Effector memory CD4-positive, alpha-beta T cell (primary cell): ENCODE measurements at places on chromosomes 2 and 18.

GRCh38 chr2:235592430-235592829 lies 98.6 kb downstream of the AGAP1 start:
- DNase-seq = no peak
- H3K27me3 ChIP-seq = no peaks in the 10 kb centered on the region
- no peak overlapping the region for H3K27ac ChIP-seq
- no peak overlapping the region for H3K4me3 ChIP-seq
- H3K4me1 ChIP-seq = no peaks in the 10 kb centered on the region

DNA sequence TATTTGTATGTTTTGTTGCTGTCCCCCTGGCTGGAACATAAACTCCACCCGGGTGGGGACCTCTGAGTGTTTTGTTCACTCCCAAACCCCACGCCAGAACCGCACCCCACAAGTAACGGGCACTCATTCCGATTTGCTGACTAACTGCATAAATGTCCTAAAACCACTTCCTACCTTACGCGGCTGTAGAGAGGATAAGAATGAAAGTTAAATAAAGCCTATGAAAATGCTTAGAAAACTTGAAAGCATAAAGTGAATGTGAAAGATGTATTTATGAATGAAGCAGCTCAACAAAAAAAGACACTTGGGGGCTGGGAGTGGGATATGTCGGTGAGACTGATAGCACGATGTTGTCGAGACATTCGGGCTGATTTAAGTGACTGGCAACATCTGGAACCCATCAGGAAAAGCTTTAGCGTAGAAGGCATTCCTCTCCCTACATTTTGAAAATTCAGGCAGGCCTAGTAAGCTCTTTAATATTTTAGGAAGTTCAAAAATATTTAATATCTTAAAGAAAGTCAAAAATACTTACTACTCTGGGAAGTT lies 206.7 kb downstream of the SH3RF3 start:
- H3K4me1 ChIP-seq = peaks cover 2% of the 10 kb centered on the region
- DNase-seq = no peak
- no peaks in the 10 kb centered on the region for H3K36me3 ChIP-seq
- no peak overlapping the region for H3K27ac ChIP-seq

DNA sequence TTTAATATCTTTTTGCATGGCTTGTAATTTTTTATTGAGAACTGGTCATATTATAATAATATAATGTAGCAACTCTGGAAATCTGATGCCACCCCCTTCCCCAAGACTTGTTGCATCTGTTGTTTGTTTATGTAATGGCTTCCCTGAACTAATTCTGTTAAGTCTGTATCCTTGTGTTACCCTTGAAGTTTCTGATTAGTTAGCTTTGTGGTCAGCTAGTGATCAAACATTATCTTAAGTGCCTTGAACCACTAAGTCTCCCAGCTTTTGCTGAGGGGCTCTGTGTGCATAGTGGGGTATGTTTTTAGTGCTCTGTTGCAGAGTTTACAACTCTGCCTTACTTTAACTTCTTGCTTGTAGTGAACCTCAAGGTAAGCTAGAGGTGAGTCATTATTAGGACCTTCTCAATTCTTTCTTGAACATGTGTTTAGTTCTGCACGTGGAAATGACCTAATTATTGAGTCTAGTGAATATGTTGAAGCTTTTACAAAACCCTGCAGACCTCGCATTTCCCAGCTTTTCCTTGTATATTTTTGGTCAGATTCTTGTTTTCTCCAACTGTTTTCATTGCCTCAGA lies 24.8 kb downstream of the SMCHD1 start:
- H3K27ac ChIP-seq = no peak overlapping the region
- no peak overlapping the region for H3K4me3 ChIP-seq
- no peaks in the 10 kb centered on the region for H3K27me3 ChIP-seq
- no peaks in the 10 kb centered on the region for H3K4me1 ChIP-seq
- H3K36me3 ChIP-seq = peaks cover 29% of the 10 kb centered on the region

DNA sequence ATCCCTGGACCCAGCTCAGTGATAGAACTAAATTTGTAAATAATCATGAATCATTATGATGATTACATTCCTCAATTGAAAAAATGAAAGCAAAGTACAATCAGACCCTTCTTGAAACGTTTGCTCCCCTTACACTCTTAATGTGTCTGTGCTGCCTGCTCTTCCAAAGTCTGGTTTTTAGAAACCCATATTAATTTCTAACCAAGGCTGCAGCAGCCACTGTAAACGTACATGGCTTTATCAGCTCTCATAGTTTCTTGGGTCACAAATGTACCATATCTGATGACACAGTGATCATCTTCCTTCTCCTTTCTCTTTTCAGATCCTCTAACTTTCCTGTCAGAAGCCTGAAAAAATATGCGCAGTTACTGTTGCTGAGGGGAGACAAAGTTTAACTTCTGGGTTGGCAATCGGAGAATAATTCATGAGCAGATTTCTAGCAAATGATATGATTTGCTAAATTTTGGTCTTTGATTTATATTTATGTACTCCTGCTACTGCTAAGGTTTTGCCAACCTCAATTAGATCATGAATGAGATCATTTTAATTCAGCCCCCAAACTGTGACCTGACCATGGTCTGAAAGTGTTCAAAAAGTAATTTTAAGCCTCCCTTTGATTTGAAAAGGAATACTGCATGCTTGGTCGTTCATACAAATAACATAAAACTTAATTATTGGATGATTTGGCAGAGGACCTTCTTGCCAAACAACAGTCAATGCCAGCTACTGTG lies 12.3 kb downstream of the ZEB2 start:
- no peak overlapping the region for H3K4me3 ChIP-seq
- no peaks in the 10 kb centered on the region for H3K36me3 ChIP-seq
- no peaks in the 10 kb centered on the region for H3K4me1 ChIP-seq
- H3K27me3 ChIP-seq = no peaks in the 10 kb centered on the region
- no peak overlapping the region for H3K27ac ChIP-seq

DNA sequence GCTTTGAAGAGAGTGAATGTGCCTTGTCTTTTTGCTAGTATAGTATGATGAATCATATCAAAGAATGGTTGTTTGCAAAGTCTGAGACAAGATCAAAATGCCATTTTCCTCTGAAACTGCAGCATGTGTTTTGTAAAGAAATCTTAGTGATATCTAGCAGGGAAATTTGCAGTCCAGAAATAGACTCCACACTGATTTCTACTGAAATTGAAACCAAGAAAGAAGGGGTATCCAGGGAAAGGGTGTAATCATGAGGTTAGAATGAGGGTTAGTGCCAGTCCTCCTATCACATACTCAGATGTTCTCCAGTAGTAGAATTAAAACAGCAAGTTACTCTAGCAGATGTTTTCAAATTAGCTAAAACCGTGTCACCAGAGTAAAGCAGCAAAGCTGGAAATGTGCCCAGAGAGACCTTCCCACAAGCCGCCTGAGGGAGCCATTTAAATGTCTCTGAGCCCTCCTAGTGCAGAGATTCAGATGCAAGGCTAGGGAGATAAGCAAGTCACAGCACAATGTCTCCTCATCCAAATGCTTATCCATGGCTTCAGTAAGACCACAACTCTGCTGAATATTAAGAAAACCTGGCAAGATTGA lies 4.9 kb downstream of the DLGAP1 start:
- no peak for DNase-seq
- no peak overlapping the region for H3K27ac ChIP-seq
- no peaks in the 10 kb centered on the region for H3K4me1 ChIP-seq
- H3K36me3 ChIP-seq = no peaks in the 10 kb centered on the region

GRCh38 chr2:96759548-96759947 lies 1.2 kb upstream of the CNNM4 start:
- no peak overlapping the region for H3K4me3 ChIP-seq
- DNase-seq = no peak
- H3K27ac ChIP-seq = no peak overlapping the region
- no peaks in the 10 kb centered on the region for H3K36me3 ChIP-seq
- peaks cover 35% of the 10 kb centered on the region for H3K4me1 ChIP-seq

- H3K4me3 ChIP-seq = no peak overlapping the region
- no peak for DNase-seq
- H3K36me3 ChIP-seq = no peaks in the 10 kb centered on the region
- no peak overlapping the region for H3K27ac ChIP-seq
- no peaks in the 10 kb centered on the region for H3K27me3 ChIP-seq
Measured at GRCh38 chr2:175356901-175357300, 175.4 kb upstream of the ATP5MC3 start.

DNA sequence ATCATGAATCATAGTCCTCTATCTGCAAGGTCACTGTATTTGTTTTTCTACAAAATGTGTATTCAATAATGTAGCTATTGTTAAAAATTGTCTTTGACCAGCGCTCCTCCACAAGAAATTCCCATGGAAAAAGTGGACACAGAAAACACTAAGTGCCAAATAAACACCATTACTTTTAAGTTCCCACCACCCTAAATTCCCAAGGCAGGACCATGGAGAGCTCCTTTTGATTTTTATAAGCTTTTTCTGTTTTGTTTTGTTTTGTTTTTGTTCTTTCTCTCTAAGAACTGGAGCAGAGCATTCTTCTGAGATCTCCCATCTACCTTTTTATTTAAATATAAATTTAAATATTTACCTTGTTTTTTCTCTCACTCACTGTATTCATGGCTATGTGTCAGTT lies 44.5 kb downstream of the LRATD1 start:
- H3K27ac ChIP-seq = no peak overlapping the region
- H3K36me3 ChIP-seq = no peaks in the 10 kb centered on the region

DNA sequence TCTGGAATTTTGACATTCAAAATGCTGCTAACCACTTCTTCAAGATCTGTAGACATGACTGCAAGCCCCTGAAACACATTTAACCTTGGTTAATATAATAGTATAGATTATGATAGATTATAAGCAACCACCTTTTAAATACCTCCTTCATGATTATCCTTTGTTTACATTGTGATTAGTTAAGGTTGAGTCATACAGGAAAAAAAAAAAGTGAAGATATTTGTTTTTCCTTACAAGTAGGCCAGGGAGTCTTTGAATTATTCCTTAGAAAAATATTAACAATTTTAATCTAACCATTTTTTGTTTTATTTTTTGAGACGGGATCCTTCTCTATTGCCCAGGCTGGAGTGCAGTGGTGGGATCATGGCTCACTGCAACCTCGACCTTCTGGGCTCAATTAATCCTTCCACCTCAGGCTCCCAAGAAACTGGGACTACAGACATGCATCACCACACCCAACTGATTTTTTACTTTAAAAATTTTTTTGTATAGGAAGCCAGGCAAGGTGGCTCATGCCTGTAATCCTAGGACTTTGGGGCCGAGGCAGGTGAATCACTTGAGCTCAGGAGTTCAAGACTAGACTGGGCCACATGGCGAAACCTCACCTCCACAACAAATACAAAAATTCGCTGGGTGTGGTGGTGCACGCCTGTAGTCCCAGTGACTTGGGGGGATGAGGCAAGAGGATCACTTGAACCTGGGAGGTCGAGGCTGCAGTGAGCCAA lies 99.4 kb downstream of the SLC39A10 start:
- no peak overlapping the region for H3K4me3 ChIP-seq
- H3K27me3 ChIP-seq = no peaks in the 10 kb centered on the region
- H3K36me3 ChIP-seq = no peaks in the 10 kb centered on the region
- H3K27ac ChIP-seq = no peak overlapping the region

- no peak for DNase-seq
- no peaks in the 10 kb centered on the region for H3K27me3 ChIP-seq
- H3K4me1 ChIP-seq = no peaks in the 10 kb centered on the region
- H3K36me3 ChIP-seq = no peaks in the 10 kb centered on the region
- H3K4me3 ChIP-seq = no peak overlapping the region
Measured at GRCh38 chr18:59736061-59736460, 38.8 kb upstream of the CCBE1 start.

DNA sequence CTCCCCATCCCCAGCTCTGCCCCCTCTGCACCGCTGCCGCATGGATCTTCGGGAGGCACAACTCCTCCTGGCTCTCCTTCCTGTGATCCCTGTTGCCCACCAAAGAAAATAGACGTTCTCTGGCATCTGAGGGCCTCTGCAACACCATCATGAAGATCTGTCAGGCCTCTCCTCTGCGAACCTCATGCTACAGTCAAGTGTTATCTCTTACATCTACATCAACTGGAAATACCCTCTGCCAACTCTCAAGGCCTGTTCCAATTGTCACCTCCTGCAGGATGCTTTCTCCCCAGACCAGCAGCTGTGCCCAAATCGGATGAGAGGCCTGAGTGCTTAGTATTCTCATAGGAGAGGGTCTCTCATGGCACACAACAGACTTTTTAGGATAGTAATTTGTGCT lies 478.4 kb downstream of the BCL11A start:
- H3K27me3 ChIP-seq = no peaks in the 10 kb centered on the region
- H3K4me1 ChIP-seq = no peaks in the 10 kb centered on the region

DNA sequence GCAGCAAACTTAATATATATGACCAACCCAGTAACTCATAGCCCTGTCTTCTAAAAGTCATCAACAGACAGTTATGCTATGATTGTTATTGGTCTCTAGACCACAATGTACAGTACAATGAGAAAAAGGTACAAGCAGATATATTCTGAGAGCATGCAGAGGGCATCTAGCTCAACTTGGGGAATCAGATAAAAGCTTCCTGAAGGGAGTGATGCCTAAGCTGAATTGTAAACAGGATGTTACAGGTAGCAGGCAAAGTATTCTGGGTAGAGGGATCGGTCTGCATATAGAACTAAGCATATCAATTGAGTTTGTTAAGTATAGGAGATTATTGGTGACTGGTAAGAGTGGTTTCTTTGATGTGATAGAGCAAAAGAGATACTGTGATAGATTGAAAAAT lies 30.3 kb downstream of the ME2 start:
- H3K4me1 ChIP-seq = peaks cover 6% of the 10 kb centered on the region
- H3K27me3 ChIP-seq = no peaks in the 10 kb centered on the region
- H3K36me3 ChIP-seq = peaks cover 23% of the 10 kb centered on the region
- H3K4me3 ChIP-seq = no peak overlapping the region

DNA sequence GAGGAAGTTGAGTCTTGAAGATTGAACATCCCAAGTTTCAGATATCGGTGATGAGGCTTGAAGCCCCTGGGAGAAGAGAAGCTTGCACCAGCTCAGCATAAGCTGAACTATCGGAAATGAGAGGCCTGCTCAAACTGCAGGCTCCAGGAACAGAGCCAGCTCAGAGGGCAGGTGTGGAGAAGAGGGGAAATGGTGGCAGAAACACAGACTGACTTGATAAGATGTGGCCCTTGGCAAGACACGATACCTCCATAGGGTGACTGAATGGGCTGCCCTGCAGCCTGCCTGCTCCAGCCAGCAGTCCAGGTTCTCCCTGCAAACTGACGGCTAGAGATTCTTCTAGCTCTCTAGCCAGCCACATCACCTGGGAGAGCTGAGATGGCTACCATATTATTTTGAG lies 86.6 kb downstream of the MYT1L start:
- no peaks in the 10 kb centered on the region for H3K27me3 ChIP-seq
- H3K27ac ChIP-seq = no peak overlapping the region
- H3K36me3 ChIP-seq = no peaks in the 10 kb centered on the region
- DNase-seq = no peak
- no peak overlapping the region for H3K4me3 ChIP-seq

GRCh38 chr18:13137670-13138419 lies 80.7 kb upstream of the LDLRAD4 start:
- no peaks in the 10 kb centered on the region for H3K36me3 ChIP-seq
- peak; percentile 61 for DNase-seq
- H3K27ac ChIP-seq = peak overlapping the region; percentile 75
- H3K4me3 ChIP-seq = peak overlapping the region; percentile 93
- no peaks in the 10 kb centered on the region for H3K4me1 ChIP-seq
